ENCODE measurements at places on chromosomes 7 and 10. TPM values are rescaled to one million over a fixed set of nuclear protein-coding genes. Genes with fewer than 3 reads are reported as not detected.

DNA sequence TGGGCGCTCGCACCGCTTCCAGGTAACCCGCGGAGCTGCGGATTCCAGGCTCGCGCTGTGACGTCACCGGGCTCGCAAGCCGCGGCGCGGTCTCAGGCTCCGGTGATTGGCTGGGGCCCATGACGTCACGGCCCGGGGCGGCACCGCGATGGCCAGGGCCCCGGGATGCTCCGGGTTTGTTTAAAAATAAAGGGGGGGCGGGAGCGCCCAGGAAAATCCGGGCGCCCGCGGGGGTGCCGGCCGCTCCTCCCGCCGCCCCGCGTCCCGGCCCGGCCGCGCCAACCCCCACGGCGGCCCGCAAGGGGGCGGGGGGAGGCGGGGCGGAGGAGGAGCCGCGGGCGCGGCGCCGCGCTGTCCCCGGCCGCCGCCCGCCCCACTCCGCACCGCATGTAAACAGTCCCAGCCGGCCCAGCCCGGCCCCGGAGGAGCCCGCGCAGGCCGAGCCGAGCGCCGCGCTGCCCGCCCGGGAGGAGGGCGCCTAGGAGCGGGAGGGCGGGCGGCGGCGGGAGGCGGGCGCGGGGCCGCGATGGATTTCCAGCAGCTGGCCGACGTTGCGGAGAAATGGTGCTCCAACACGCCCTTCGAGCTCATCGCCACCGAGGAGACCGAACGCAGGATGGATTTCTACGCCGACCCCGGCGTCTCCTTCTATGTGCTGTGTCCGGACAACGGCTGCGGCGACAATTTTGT, at the start of gene MTURN:
TSS of gene MTURN (plus strand) at position 376 of the 690 bp plus-strand sequence. CDS start at position 527, 151 bp downstream.
- peak; percentile 97 for DNase-seq

DNA sequence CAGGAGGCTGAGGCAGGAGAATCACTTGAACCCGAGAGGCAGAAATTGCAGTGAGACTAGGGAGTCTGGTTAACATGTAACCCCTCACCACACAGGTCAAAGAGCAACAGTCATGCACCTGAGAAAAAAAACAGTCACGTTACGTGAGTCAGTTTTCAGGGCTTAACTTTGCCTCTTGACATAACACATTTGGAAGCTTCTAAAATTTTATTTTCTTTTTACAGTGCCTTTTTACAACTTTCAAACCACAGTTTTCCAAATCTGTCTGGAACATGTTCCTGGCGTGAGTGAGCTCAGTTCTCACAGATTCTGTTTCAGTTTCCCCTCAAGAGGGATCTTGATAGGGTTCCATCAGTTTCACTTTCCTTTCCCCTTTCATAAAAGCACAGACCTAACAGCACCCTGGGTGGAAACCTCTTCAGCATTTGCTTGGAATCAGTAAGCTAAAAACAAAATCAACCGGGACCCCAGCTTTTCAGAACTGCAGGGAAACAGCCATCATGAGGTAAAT, 4.4 kb downstream of the IFIT3 start:
- peak; percentile 75 for DNase-seq

CHAT gene
- not detected for total RNA-seq

GRCh38 chr7:20193242-20193777, 23.9 kb downstream of the MACC1 start:
- DNase-seq, result no peak

- no peak for DNase-seq
Observed at GRCh38 chr10:79168210-79168609, 99.4 kb downstream of the ZMIZ1 start.

All from GM23248 (cell line).